ENCODE measurements at places on chromosomes 13 and 19.

DNA sequence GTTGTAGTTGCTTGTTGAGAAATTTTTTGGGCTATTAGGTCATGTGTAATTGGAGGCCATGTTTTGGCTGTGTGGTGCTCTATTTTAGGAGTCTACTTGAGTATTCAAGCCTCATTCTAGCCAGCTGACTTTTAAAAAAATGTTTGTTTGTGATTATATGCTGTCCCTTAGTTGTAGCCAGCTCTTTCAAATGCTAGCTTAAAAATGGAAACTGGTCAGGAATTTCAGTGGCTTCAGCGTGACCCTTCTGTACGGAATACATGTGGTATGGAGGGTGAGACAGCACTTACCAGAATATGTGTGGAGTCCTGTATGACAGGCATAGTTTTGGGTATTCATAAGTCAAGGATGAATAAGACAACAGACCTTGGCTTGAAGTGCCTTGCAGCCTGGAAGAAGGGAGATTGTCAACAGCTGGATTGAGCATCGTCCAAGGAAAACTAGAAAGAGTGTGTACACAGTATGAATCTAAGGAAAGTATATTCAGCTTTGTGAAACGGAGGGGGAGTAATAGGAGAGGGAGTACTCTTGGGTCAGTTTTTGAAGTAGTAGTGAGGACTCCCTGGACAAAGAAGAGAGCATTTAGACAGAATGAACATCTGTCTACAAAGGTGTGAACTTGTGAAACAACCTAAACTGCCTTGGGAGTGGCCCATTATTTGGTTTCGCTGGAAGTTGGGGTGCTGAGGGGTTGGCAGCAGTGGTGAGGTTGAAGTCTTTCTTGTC, 20.0 kb upstream of the WTIP start:
- DNase-seq, result no peak

- no peak for DNase-seq
Measured at GRCh38 chr13:34391076-34391475, 551.0 kb upstream of the NBEA start.

DNA sequence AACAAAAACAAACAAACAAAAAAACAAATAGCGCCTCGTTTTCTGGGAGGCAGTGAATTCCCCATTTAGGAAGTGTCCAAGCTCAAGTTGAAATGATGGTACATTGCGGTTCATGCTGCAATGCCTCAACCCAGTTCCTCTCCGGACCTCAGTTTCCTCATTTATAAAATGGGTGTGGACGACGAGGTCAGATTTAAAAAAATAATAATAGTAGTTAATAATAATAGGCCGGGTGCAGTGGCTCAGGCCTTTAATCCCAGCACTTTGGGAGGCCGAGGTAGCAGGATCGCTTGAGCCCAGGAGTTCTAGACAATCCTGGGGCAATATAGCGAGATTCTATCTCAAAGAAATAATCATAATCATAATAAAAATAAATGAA, 15.5 kb upstream of the ERCC1 start:
- no peak for DNase-seq

DNA sequence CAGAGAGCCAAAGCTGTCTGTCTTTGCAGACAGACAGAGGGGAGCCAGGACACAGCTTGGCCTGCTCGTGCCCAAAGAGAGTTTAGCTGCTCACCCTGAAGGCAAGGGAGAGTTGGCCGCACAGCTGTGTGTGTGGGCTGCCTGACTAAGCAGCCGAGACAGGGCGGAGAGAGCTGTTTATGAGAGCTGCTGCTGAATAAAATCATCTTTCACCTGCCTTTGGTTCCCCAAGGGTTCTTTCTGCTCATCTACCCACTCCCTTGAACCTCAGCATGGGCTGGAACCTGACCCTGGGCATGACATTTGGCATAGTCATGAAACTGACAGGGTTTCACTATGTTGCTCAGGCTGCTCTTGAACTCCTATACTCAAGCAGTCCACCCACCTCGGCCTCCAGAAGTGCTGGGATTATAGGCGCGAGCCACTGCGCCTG, 98.2 kb downstream of the RBM26 start:
- DNase-seq, result peak; percentile 66

DNA sequence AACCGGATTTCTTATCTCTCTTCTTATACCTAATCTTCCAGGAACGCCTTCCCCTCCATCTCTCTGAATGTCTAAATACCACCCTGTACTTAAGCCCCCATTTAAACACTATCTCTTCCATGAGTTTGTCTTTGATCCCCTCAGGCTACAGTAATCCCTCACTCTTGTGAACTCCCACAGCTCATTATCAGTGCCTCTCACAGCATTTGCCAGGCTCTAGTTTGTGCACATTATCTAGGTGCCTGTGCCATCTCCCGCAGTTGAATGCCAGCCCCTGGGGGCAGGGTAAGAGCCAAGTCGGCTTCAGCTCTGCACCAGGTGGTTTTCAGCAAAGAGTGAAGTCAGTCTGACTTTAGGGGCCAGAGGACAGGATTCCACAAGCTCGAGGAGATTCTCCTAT, 71.4 kb downstream of the FREM2 start:
- no peak for DNase-seq

All from NAMALWA (cell line).